ENCODE measurements at places on chromosomes 6 and 20. TPM values are rescaled to one million over a fixed set of nuclear protein-coding genes. Genes with fewer than 3 reads are reported as not detected.

GRCh38 chr6:24799541-24799915, 811 bp upstream of the ARMH2 start:
- no peak for DNase-seq

DNA sequence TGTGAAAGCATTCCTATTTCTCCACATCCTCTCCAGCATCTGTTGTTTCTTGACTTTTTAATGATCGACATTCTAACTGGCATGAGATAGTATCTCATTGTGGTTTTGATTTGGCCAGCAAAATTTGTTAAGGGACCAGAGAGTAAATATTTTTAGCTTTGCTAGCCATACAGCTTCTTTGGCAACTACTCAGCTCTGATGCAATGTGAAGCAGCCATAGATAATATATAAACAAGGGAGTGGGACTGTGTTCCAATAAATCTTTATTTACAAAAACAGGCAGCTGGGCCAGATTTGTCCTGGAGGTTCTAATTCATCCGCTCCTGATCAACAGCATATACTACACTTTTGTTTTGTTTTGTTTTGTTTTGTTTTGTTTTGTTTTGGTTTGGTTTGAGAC, 202.9 kb downstream of the ZNF217 start:
- DNase-seq = no peak

DNA sequence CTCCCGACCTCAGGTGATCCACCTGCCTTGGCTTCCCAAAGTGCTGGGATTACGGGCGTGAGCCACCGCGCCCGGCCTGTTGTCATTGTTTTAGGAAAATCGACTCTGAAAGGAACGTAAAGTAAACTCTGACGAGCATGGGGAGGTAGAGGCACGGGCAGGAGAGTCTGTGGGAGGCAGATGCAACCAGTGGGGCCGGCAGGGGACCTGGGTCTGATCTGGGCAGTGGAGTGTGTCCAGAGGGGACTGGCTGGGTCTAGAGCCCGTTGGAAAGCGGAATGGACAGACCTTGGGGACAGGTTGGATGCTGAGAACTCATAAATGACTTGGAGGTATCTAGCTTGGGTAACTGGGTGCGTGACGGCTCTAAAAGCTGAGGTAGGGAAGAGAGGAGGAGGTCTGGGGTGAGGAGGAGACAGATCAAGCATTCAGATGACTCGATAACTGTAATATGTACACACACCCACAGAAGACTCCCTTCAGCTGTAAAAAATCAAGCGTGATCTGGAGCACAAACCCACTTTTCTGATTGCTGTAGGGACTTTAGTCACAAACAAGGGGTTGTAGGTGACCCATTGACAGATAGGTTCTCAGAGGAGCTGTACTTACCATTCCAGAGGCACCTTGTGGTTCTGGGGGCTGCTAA, 22.4 kb downstream of the MANBAL start:
- DNase-seq = no peak

The DDRGK1 gene
- total RNA-seq = 57.9 TPM

The DCDC2 gene
- total RNA-seq = 0.51 TPM

GRCh38 chr20:36607586-36608387, 2.2 kb downstream of the RAB5IF start:
- no peak for DNase-seq

The BANF2 gene
- not detected for total RNA-seq

The RIMS1 gene
- 3.3 TPM for total RNA-seq

GRCh38 chr20:1788044-1788443, 107.2 kb upstream of the SIRPA start:
- no peak for DNase-seq

GRCh38 chr20:49384437-49385434, 97.7 kb downstream of the KCNB1 start:
- DNase-seq = peak; percentile 63

- DNase-seq = no peak
Measured at GRCh38 chr6:39204160-39204495, 25.1 kb downstream of the KCNK5 start.

The TNNC2 gene
- not detected for total RNA-seq

DNA sequence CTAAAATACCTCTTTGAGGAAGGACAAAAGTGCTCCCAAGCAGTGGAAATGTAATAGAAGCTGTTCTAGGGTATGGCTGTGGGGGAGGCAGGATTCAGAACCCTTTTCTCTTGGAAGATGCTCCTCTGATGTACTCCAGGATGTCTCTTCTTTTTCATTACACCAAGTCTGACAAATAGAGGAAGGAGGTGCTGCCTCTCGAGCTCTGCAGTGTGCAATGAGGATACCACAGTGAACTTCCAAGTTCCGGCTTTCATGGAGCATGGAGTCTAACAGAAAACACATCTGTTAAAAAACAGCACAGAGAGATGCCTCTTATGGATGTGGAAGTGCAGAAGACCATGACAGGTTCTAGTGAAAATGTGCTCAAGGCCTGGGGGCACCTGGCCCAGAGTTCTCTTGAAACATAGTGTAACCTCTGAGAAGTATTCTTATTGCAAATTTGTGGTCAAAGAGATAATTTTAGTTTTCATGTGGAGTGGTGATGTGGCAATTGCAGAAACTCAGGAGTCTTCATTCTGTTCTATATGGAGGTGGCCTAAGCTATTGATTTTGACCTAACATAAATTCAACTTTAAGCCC, 362.0 kb upstream of the CITED2 start:
- no peak for DNase-seq

GRCh38 chr20:45467861-45468260, 1.7 kb upstream of the WFDC2 start:
- DNase-seq = no peak

GRCh38 chr20:57831326-57831992, 121.6 kb upstream of the PMEPA1 start:
- DNase-seq = no peak

DNA sequence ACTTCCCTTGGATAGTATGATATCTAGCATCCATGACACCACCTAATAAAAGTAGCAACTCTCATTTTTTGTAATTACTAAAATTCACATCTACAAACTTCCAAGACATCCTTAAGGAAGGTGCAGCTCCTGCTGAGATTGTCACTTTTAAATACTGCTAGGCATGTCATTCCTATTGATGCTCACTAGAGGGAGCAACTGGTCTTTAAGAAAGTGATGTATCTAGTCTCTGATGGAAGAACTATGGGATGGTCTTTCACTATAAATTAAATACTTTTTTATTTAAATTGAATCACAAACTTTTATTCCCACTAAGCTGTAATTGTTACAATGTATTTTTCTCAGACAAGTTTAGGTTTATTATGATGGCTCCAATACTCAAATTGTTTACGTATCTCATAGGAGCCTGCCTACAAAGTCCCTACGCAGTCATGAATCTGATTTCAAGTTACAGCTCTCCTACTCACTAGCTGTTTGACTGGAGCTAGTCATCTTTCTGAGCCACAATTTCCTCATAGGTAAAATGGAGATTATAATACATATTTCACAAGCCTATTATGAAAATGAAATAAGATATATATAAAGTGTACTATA, 8.1 kb upstream of the TSPYL1 start:
- peak; percentile 27 for DNase-seq

DNA sequence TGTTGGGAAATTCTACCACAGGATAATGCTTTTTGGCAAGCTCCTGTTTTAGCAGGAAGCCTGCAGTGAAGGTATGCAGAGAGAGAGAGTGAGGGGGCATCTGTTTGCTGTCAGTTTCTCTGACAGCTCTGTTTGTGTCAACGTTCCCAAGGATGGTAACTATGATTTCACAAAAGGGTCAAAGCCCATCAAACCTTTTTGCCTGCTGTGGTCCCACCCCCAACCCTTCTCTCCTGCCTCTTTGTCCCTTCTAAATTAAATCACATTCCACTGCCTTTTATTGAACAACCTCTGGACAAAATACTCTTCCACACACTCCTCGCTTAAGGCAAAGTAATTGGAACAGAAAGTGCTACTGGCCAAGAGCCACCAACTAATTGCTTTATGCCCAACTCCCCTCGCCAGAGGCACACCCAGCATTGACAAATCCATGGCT, 128.3 kb downstream of the TSHZ2 start:
- no peak for DNase-seq

GRCh38 chr6:35694462-35694861, 5.7 kb upstream of the FKBP5 start:
- peak; percentile 21 for DNase-seq

GRCh38 chr6:44082872-44083321, 44.4 kb downstream of the MRPL14 start:
- no peak for DNase-seq

DNA sequence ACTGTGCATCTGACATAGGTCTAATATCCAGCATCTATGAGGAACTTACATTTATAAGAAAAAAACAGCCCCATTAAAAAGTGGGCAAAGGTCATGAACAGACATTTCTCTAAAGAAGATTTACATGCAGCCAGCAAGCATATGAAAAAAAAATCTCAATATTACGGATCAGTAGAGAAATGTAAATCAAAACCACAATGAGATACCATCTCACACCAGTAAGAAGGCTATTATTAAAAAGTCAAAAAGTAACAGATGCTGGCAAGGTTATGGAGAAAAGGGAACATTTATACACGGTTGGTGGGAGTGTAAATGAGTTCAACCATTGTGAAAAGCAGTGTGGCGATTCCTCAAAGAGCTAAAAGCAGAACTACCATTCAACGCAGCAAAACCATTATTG, 13.1 kb downstream of the METTL24 start:
- no peak for DNase-seq

GRCh38 chr6:70933853-70934252, 23.0 kb downstream of the B3GAT2 start:
- no peak for DNase-seq

DNA sequence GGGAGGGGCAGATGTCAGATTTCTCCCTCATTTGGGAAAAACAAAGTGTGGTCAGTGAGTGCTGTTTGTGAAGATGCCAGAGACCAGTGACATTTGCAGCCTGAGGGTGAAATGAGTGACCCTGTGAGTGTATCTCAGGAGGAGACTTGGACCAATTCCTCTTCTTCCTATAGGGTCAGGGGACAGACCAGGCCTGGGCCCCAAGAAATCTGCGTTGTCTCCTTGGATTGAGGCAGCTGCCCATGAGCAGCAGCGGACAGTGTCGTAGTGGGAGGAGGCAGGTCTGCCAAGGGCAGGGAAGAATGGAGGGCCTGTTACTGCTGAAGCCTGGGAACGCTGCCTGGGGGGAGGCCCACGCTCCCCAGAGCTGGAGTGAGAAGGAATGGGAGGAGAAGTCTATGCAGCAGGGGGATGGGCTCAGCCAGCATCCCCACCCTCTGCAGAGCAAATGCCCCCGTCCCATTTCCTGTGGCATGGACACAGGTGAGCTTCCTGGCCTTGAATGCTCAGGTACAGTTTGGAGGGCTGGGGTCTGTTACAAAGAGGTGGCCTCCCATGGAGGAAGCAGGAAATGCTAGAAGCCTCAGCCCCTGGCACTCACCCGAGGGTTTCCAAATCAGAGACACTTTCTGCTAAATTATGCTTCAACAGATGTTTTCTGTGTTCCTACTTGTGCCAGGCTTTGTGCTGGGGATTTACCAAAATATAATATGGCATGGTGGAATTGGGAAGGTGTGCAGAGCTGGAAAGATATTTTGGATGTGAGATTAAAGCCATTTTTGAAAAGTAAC, 29.8 kb downstream of the DAAM2 start:
- no peak for DNase-seq

DNA sequence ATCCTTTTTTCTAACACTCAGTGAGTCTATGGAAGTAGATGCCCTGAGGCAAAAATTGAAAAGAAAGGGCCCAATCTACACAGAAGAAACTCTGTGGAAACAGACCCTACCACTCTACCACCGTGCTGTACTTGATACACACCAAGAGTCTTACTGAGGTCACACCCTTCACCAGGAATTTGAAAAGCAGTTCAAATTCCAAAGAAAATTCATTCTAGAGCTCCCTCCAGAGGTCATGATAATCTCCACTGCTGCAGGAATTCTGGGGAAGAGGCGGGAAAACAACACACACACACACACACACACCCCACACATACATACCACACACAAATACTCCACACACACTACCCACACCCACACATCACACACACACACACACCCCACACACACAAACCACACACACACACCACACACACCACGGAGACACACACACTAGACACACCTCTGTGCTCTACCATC, 336.8 kb downstream of the HDGFL1 start:
- peak; percentile 35 for DNase-seq

- DNase-seq = no peak
Measured at GRCh38 chr20:57166568-57167291, 99.7 kb downstream of the BMP7 start.

The TUBB gene
- total RNA-seq = 1,353 TPM

- no peak for DNase-seq
Measured at GRCh38 chr20:32580970-32581838, 3.9 kb downstream of the NOL4L start.

GRCh38 chr6:75149240-75149639, 56.6 kb downstream of the COL12A1 start:
- no peak for DNase-seq

DNA sequence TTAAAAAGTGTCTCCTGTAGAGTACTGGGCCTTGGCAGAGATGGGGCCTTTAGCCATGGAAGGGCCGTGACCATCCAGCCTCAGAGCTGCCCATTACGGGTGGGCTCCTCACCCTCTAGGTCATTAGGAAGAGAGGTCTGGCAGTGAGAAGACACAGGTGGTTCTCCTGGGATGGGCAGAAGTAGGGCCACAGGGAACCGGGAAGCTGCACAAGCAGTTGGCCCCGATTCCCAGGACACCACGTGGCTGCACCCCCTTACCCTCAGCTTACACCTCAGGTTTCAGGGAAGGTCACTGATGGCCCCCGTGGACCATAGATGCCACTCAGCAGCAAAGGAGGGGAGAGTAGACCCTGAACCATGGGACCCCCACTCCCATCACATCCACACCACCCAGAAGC, 1.6 kb downstream of the RAET1G start:
- no peak for DNase-seq

DNA sequence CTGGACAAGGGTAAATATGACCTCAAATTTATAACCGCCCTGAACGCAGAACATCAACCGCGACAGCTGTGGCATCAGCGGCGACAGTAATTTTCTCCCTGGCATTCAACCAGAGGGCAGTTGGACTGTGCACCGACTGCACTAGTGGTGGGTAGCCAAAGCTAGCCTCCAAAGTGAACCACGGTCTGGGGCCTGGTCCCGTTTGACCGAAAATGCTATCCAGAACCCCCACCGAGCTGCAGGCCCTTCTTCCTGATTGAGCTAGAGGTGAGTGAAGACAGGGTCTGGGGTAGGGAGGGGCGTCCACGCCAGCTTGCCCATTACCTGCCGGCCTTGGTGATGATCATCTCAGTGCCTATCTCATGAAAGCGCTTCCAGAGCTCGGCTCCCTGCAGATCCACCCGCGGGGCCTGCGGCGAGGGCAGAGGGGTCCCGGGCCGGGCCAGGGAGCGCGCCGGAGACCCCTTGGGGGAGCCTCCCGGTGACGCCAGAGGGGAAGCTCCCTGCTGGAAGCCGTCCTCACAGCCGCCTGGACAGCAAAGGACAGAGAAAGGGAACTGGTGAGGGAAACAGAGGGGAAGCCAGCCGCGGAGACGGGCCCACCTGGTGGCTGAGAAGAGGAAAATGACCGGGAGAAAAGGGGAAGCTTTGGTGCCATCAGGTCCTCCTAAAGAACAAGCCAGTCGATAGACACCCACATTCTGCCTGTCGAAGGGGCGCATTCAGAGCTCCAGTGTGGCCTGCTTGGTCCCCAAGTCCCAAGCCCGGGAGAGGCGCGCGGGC, 2.0 kb downstream of the TBX18 start:
- peak; percentile 52 for DNase-seq

Data from Daoy (cell line).